ENCODE measurements at places on chromosomes 5 and 9.

DNA sequence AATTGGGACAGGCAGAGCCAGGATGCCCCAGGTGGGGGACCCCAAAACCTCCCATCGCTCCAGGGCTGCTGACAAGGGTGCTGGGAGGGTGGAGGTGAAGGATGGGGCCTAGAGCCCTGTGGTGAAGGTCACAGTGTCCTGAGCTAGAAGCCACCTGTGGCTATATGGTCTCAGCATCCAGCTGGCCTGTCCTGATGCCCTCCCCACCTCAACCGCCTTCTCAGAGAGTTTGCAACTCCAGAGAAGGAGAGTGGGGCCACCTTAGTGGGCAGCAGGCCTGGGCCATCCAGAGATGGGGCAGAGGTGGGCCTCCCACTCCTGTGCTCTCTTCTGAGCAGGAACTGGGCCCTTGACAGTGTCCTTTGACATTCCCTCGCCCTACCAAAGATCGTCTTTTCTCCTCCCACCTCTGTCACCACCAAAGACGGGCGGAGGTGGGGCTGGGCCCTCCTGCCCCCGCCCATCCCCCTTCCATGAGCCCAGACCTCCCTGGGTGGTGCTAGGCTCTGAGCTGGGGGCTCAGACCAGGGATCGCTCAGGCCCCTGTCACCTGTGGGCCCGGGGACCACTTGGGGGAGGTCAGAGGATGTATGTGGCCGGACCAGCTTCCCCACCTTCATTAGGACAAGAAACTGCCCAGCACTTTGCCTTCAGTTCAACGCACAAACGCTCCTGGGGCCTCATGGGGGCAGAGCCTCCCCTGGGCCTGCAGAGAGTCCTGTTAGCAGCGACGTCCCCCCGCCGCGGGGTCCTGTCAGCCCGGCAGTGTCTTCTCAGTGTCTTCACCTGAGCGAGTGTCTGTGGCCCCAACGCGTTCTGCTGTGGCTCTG, 10.0 kb upstream of the DOLPP1 start:
- no peak for DNase-seq

- DNase-seq: no peak
Observed at GRCh38 chr9:14530366-14530765, 162.9 kb downstream of the ZDHHC21 start.

DNA sequence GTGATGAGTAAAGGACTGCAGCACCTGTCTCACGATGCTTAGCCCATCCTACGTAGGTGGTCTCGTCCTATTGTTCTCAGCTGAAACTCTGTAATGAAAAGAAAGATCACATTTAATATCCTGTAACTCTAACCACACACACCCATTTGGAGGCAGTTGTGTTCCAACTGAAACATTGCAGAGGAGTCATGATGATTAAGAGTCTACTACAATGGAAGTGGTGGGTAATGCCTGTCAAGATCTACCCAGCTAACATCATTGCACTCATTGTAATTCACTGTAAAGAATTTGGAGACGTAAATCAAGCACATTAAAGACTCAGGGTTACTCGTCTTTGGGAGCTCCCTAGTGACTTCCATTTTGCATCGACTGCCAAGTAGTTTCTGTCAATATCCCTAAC, 106.0 kb upstream of the PTPN3 start:
- peak; percentile 23 for DNase-seq

DNA sequence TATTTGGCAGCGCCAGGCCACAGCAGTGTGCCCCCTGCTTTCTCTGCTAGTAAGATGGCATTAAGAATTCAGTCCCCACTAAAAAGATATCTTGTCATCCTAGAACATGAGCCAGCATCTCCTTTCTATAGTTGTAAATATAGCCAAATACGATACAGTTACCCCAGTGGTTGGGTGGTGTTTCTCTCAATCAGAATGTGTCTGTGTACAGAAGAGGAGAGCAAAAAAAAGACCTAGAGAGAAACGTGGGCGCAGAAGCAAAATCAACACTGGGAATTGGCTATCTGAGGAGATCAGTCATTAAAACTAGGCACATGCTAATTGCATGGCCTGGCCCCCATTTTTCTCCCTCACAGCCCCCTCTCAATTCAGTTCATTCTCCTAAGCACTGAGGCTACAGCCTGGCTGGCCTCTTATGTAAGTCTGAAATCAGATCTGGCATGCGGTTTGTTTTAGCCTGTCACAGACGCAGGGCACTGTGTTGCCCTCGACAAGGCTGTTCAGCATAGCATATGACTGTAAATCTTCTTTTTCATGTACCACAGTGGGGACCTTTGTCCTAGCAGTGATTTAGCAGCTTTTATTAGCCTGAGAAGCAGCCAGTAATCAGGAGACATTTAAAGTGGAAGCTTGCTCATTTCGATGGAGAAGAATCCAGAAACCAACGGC, 57.8 kb downstream of the RORB start:
- no peak for DNase-seq

DNA sequence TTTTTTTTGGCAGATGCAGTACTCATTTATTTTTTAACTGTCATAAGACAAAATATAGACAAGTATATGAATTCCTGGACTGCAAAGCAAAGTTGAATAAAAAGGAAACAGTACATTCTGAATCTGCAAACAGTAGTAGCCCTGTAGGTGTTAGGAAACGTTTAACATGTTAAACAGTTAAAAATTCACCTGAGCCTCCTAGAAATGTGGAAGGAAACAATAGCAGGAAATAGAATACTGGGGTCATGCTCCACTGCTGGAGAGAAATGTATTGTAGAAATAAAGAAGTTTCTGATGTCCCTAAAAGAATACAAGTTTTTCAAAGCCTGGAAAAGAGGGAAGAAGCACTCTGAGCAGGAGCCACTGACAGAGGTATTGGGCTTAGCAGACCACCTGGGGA, 866.0 kb downstream of the PTPRD start:
- DNase-seq: no peak

DNA sequence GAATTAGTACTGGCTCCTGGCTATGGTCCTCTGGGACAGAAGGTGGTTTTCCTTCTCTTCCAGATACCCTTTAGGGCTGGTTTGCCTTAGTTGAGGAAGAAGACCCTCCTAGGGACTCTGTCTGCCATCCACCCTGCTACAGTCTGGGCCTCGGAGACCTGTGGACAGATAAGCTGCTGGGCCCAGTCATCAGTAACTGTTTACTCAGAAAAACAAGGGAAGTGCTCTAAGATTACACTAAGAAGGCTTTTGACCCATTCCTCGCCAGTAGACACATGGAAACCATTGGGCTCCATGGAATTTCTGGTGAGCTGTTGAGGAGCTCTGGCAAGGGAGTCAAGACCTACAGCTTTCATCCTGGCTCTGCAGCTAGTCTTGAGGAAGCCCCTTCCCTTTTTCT, 31.2 kb downstream of the LARP1 start:
- DNase-seq: peak; percentile 29

GRCh38 chr5:143428738-143429420, 25.4 kb upstream of the NR3C1 start:
- no peak for DNase-seq

DNA sequence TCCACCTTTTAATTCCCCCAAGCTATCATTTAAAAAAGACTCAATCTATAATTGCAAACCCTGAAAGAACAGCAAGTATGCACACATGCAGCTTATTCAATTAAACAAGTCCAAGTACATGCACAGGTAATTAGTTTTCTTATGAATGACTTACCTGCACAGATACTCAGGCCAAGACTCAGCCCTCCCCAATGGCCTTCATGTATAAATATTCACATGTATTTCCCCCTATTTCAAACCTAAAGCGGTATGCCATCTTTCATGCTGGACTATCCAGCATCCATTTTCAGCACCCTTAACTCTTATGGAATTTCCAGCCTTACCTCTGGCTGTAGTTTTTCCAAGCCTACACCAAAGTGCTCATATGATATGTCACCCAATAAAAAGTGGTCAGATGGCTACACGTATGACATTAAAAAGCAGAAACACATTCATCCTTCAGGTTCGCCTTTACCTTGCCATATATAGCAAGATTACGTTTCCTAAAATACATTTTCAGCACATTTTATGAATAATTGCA, 205.5 kb downstream of the MEF2C start:
- DNase-seq: no peak

GRCh38 chr9:98280162-98280561, 24.7 kb upstream of the TBC1D2 start:
- no peak for DNase-seq

DNA sequence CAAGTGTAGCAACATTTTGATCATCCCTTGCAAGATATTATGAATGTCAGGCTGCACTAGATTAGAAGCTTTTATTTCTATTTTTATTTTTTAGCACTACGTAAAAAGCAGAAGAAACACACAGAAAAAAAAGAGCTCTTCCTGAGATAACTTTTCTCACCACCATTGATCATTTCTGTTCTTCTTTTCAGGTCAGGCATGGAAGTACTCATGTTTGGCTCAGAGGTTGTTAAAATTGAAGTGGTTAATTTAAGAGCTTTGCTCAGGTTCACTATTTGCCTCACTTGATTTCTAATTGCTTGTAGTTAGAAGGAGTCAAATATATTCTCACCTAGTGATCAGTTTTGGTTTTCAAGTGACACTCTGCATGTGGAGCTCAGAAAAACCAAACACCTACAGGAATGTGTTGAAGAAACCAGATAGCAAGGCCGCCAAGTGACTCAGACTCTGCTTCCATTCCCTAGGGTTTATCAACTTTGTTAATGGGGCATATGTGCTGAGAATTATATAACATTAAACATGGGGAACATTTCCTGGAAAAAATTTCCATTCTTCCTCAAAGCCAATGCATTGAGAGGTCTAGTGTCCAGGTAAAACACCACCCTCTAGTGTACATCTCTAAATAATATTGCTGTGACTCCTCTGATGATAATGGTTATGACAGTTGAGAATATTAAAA, 679.8 kb downstream of the CETN3 start:
- peak; percentile 37 for DNase-seq

DNA sequence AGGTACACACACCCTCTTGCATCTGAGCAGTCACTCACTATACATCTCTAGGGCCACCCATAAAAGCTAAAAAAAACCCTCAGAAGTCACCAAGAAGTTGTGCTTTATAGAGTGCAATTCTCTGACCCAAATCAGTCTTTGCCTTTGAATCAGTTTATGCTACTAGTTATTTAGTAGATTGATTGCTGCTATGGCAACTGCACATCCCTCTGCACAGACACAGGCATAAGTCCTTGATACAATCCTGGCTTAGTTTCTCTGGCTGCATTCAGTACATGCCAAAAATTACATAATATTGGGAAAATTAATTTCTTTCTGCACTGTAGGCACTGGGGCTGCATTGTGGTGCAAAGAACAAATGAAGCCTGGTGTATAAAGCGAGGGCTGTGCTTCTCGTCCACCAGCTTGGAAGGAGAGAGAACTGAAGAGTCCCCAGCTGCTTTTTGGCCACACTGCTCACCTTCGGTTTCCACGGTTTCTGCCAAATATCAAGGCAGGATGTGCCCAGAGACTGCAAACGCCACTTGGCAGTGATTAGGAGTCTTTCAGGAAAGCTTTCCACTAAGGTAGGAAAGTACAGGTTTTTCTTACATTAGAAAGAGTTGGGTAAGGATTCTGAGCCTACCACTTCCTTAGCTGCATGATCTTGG, 258.4 kb downstream of the ELAVL2 start:
- no peak for DNase-seq

- no peak for DNase-seq
Observed at GRCh38 chr5:80703747-80704146, 49.0 kb upstream of the DHFR start.

GRCh38 chr9:109311286-109311685, 9.6 kb downstream of the EPB41L4B start:
- DNase-seq: no peak

DNA sequence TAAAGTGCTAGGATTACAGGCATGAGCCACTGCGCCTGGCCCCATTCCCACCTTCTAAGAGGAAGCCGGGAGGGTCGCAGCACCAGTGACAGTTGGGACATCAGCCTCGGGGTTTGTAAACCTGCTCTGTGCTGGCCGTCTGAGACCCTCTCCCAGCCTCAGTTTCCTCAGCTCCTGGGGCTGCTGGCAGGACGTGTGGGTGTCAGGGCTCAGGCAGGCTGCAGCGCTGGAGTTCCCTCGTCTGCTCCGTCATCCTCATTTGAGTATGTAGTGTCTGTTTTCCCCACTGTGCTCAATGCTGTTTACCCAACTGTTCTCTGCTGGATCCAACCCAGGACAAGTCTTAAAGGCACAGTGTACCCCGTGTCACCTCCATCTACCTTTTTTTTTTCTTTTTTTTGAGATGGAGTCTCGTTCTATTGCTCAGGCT, 2.0 kb upstream of the NINJ1 start:
- DNase-seq: peak; percentile 47

DNA sequence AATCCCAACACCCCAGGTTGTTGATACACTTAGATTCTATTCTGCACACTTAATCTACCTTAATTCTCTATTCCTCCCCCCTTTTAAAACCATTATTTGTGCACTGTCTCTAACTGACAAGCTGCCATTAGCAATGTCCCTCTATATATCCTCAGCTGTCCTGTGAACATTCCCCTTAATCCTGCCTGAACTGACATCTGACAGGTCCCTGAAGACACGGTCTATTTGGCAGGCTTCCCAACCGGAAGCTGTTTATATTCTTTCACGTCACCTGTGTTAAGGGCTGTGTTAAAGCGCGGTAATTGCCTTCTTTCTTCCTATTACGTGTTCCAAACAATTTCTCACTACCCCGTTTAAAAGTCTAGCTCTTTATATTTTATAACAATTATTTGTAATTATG, 277.3 kb downstream of the CDH9 start:
- DNase-seq: no peak

DNA sequence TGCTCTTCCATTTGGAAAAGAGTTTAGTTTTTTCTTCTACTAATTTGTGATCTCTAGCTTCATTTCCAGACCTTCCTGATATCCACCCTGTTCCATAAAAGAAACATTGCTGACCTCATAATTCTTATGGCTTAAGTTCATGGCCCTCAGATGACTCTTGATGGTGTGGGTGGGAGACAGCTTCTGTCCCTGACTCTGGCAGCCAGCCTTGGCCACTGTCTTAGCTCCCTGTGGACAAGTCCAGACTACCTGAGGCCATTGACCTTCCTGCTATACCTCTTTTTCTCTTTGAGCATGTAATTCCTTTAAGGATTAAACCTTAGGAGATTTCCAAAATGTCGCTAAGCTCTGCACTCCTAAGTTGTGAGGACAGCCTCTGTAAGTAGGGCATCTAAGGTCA, 101.1 kb upstream of the DAP start:
- DNase-seq: no peak

- DNase-seq: no peak
Observed at GRCh38 chr5:125274211-125274610, 527.8 kb upstream of the ZNF608 start.

DNA sequence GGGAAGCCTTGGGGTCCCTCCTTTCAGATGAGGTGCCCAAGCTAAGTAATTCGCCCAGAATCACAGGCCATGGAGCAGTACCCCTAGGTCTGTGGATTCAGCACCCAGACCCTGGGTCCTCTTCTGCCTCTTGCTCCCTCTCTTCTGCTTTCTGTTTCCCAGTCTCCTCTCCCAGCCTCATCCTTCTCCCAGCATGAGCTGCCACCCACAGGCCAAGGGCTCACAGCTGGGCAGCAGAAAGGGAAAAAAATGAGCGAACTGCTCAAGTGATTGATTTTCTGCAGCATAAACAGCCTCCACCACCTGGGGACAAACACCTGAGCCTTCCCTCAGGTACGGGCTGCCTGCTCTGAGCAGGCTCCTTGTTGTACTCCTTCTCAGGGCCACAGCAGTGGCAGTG, 113.9 kb upstream of the SAP30L start:
- DNase-seq: no peak

GRCh38 chr9:73643379-73644013, 491.8 kb downstream of the ANXA1 start:
- peak; percentile 39 for DNase-seq

Data from lung microvascular endothelial cell (primary cell).